KG1 (cell line): ENCODE measurements at places on chromosomes 5 and 9.

DNA sequence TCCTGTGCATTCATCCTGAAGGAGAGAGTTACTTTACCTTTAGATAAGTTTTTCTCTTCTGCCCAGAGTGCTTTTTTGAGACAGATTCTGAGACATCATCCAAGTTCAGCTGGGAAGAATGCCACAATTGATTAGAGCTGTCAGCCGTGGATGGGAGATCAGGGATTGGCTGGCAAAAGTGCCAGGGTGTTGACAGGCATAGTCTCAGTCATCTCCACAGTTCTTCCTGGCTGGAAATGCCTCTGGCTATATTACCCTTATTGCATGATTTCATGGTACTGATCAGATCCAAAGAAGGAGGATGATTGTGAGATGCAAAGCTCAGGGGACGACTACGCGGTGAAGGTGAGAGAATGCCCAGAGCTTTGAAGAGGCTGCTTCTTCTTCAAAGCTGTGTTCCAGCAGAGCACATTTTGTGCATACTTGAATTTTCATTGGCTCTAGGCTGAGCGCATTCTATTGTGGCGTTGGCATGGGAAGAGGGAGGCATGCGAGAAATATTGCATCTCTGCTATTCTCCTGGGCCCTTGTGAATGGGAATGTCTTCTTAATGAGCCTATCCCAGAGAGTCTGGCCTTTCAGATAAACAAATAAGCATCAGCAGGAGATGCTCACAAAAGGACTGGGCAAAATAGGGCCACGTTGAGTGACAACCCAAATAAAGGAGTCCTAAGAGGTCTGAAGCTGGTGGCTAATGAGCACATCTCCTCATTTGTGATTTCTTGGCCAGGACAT is 82.1 kb downstream of the GRIA1 start:
- no peak for DNase-seq

DNA sequence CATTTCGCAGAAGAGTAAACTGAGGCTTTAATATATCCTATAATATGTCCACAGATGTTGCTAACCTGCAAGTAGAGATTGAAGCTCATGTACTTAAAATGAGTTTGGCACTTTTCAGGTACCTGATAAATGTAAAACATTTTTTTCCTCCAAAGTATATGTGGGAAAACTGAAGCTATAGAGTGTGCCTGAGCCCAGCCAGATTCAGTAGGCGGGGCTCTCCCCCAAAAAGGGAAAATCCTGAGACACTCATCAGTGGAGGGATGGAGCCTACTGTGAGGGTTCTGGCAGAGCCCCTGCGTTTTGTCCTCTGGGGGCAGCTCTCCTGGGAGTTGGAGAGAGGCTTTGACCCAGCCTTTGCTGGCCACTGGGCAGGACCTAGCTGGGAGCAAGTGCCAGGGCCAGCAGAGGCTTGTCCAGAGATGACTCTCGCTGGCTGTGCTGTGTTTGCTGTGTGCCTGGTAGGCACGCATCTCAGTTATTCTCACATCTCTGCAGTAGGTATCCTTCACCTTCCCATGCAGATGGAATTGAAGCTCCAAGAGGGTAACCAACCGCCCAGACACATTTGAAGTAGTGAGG is 81.1 kb upstream of the SPRY4 start:
- DNase-seq, result no peak

- no peak for DNase-seq
Observed at GRCh38 chr9:9214066-9214465, 1398.7 kb downstream of the PTPRD start.

DNA sequence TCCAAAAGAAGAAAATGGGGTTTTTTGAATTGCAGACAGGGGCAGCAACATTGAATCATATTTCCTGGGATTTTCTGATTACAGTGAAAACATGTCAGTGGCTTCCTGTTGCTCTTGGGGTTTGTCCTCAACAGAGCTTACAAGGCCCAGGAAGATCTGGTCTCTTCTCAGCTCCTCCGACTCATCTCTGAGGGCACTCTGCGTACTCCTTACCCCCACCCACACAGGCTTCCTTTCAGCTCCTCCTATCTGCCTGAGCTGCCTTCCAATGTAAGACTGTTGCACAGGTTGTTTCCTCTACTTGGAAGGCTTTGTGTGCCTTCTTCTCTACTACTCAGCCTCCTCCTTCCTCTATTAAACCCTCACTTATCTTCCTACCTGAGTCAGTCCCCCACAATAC is 245.1 kb upstream of the MEF2C start:
- no peak for DNase-seq

- no peak for DNase-seq
Observed at GRCh38 chr5:53924392-53924791, 364.0 kb downstream of the NDUFS4 start.

DNA sequence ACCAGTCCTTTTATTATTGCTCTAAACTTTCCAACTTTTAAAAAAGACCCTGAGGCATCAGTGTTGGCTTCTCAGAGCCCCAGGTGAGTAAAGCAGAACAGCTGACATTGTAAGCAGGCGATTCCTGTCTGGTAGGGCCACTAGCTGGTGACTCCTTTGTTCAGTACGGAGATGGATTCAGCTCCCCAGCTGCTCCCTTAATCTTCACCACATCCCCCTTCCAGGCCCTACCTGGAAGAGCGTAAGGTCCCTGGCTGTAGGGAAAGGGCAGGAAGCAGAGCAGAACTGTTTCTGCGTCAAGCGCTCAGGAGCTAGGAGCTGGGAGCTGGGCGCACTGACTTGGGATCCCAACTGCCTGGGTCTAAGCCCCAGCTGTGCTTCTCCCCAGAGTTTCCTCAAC is 203.7 kb upstream of the TAS2R1 start:
- no peak for DNase-seq

DNA sequence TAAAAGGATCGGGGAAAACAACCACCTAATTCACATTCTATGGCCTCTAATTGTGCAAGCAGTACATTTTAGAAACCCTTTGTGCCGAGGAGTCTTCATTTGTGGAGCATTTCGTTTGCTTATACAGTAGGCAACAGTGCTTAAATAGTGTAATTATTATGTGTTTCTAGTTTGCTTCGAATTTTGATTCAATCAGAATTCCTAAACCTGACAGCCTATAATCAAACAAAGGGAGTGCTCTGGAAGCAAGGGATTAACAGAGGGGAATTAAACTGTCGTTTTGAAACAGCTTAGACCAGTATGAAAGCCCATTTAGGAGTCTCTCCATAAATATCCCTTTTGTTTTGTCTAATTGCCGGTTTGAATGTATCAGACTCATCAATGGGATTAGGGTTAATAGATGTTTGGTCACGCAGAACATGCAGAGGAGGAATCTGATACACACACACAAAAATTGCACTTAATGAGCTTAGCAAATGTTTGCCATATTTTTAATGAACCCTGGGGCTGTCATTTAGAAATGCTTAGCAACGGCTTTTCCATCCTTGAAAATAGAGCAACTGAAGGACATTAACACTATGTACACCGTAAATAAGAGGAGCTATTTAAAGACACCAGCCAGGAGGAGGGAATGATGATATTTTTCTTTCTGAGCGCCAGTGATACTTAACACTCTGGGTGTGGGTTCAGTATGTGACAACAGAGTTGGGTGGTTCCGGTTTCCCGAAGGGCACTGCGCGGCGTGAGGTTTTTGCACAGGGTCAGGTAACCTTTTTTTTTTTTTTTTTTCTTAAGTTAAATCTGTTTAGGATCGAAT is 404.7 kb downstream of the TLE4 start:
- no peak for DNase-seq

GRCh38 chr9:126678989-126679388 is 65.3 kb downstream of the LMX1B start:
- DNase-seq, result no peak

- no peak for DNase-seq
Observed at GRCh38 chr9:5354184-5354583, 14.5 kb upstream of the RLN1 start.

DNA sequence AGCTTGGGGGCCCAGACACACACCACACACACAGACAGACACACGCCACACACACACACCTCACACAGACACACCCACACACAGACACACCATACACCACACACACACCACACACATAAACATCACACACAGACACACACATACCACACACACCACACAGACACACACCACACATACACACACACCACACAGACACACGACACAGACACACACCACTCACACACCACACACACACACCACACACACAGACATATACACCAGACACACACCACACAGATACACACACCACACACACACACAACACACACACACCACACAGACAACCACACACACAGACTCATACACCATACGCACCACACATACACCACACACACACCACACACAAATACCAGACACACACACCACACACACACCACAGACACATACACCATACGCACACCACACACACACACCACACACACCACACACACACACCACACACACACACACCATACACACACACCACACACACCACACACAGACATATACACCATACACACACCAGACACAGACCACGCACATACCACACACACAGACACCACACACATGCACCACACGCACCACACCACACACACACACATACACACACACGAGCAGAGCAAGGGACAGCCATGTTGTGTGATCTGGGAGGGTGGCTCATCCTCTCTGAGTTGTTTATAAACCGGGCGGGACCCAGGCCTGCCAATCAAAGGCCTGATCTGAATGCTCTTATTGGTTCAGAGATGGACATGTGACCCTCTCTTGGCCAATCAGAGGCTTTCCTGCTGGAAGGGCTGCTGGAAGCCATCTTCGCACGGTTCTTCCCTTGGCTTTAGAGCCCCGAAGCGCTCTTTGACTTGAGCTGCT is 148.3 kb downstream of the GAPVD1 start:
- no peak for DNase-seq

DNA sequence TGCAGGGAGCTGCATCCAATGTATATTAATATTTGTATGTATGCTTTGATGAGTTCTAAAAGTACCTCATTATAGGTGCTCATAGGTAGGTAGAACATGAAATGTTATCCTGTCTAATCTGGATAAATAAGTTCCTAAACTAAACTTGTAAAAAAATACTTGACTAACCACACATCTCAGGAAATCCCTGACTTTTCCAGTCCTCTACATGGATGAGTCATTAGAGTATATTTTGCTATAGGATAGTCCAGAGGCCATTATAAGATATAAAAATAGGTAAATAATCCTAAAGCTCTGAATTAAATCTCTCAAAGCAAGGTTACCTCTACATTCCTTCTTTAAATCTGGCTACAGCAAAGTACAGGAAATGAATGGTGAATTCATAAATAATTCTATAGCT is 404.3 kb downstream of the RAB3C start:
- no peak for DNase-seq

GRCh38 chr9:38061326-38061977 is 7.6 kb downstream of the SHB start:
- DNase-seq, result no peak

DNA sequence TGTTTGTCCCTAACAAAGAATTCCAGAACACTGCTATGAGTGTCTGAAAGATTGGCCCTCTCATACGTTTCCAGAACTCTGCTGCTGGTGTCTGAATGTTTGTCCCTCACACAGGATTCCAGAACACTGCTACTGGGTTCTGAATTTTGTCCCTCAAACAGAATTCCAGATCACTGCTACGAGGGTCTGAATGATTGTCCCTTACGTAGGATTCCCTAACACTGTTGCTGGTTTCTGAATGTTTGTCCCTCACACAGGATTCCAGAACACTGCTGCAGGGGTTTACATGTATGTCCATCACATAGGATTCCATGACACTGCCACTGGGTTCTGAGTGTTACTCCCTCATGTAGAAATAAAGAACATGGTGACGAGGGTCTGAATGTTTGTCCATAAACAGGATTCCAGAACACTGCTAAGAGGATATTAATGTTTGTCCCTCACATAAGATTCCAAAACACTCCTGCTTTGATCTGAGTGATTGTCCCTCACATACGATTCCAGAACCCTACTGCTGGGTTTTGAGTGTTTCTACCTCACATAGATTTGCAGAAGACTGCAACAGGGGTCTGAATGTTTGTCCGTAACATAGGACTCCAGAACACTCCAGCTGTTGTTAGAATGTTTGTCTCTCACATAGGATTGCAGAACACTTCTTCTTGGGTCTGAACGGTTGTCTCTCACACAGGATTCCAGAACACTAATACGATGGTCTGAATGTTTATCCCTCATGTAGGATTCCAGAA is 214.4 kb downstream of the FOXD4L6 start:
- no peak for DNase-seq

GRCh38 chr5:53969176-53969730 is 341.1 kb downstream of the ARL15 start:
- DNase-seq, result no peak

- no peak for DNase-seq
Observed at GRCh38 chr5:69231851-69232250, 2.8 kb upstream of the CDK7 start.

DNA sequence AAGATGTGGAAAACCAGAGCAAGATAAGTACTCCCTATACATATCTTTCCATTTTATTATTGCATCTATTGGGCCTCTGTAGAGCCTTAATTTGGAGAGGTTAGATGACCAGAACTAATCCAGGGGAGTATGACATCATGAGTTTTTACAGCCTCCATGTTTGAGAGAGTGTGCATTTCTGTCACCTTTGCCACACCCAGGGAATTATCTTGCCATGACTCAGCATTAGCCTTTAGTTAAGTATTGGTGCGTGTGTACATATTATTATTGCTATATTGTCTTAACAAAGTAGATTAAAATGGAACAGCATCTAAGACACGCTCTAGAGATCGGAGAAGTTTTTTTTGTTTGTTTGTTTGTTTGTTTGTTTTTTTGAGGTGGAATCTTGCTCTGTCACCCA is 27.6 kb downstream of the DIMT1 start:
- no peak for DNase-seq

- DNase-seq, result no peak
Observed at GRCh38 chr9:75085640-75086039, 2.3 kb downstream of the NMRK1 start.

DNA sequence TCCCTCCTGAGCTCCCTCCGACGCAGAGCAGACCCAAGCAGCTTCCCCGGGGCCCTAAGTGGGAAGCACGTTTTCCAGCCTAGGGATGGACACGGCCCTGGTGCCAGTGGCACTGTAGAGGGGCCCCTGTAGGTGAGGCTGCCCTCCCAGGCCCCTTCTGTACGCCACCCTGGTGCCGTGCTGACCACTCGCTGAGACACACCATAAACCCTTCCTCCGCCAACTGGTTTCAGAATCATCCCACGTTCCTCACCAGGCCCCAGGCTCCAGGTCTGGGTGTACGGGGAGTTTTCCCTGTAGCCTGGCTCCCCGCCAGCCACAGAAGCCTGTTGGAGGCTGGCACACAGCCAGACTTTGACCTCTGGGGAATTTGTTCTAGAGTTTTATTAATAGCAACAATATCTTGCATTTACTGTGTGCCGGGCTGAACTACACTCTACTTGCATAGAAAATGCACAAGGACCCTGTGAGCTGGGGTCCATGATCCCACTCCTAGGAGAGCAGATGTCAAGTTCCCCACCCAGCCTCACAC is 18.2 kb upstream of the WDR38 start:
- DNase-seq, result no peak

GRCh38 chr5:117732264-117732663 is 1157.6 kb upstream of the SEMA6A start:
- DNase-seq, result no peak
